Breast epithelium (tissue), 4 donors: ENCODE measurements at places on chromosomes 5 and 9. TPM values are rescaled to one million over a fixed set of nuclear protein-coding genes. Genes with fewer than 3 reads are reported as not detected.

DNA sequence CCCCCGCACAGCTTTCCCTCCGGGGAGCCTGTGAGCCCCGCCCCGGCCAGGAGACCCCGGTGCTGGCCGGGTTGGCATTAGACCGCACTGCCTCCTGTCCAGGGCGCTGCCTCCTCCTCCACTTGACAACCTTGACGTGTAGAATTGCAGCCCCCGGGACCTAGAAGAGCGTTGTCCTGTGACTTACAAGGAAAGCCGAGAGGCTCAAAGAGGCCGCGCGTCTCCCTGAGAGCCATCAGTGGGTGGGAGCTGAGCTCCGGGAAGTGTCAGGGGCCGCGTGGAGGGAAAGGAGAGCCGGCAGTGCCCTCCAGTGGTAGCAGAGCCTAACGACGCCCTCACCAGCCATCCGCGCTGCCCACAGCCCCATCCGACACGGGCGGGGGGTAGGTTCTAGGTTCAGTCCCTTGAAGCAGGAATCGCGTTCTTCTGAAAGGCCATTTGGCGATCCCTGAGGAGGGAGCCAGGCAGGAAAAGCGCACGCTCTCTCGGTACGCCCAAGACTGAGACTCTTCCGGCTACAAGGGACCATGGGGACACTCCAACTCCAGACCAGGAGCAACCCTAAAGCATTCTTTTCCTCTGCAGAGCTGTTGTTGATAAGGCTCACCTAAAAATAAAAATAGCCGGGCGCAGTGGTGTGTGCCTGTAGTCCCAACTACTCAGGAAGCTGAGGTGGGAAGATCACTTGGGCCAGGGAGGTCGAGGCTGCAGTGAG, 40.6 kb upstream of the SAP30L start:
- peak; percentile 48 for DNase-seq

DNA sequence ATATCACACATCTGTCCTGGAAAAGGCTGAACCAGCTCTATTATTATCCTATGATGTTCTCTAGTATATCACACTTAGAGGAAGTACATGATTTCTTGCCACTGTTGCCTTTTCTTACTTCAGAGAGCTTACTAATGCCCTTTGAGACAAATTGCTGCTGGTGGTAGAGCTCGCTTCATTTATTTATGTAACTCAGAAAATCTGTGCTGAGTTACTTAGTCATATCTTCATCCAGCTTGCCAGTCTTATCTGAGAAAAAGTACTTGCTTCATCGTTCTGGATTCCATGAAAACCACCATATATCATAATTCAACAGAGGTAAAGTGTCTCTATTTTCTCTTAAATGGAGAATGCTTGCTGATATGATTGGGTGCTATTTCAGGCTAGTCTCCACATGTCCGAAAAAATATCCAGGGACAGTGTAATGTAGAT, 26.6 kb downstream of the PTPDC1 start:
- no peak for DNase-seq

DNA sequence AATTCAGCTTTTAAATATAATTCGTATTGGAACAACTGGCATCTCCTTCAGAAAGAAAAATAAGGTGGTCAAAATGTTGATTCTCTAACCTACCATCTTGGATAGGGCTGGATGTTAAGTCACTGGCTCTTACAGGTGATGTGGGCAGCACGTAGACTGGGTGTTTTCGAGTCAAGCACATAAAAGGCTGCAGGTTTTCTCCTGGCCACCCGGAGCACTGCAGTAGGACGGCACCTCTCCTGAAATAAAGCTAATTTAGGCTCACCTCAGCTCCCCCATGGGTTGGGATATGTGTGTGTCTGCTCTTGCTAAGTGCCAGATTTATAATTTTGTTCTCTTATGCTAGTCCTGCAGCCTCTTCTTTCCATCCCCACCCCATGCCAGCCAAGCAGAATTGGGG, 80.3 kb downstream of the IQGAP2 start:
- DNase-seq, result no peak

DNA sequence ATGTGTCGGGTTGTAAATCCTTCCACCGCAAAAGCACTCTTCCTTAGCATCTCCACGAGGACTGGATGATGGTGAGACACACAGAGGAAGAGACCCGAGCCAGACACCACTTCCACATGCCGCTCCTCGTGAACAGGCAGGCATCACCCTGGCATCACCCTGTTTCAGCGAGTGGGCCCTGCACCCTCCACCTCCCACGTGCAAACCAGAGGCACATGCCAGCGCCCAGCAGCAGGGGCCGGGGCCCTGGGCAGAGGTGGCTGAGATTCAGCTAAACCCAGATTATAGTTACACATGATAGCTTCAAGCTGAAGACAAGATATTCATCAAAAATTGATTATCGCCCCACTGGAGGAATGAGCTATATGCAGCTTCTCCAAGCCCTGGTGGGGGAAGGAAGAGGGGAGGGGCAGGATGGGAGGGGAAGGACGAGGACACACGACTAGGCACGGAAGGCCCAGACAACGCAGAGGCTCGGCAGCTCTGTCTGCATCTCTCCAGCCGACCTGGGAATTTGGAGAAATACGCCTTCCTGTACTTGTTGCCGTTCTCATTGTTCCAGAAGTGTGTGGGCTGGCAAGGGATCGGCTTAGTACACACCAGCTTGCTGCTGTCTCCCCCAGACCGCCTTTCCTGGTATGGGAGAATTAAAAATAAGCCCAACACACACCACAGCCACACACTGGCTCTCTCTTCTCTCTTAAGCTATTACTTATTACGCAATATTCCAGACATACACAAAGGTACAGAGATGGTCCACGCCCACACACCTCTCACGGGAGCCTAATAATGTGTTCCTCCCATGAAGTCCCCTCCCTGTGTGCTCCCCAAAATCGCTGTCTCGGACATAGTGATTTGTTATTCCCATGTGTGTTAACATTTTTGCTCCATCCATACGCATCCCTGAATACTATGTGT, 50.4 kb upstream of the ZNF354A start:
- DNase-seq, result no peak

DNA sequence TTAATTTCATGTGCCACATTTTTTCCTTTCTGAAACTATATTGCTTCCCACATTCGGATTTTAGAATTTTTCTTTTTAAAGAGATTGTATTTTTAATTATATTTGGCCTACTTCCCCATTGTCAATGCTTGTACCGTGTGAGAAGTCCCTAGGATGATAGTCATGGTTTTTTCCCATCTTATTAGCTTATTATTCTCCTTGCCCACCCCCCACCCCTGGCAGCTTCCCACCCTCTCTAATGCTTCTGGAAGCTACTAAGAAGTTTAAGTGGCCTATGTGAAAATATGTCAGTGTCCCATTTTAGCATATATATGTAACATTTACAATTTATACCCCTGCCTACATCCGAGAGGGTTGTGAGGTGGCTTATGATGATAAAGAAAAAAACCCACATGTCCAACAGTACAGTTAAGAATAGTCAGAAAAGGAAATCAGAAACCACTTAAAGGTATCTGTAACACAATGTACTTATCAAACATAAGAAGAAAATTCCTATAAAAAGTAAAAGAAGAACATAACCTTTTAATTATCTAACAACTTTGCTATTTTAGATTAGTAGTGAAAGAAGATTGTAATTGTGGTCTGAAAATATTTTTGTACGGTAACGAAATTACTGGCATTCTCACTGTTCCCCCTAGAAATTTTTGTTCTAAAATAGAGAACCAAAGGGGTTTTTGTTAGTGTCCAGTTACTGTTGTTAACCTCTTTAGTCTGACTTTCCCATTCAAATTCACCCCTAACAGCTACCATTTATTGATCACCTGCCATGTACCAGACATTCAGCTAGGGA, 62.1 kb downstream of the SLC44A1 start:
- DNase-seq, result no peak

GRCh38 chr5:146796911-146797310, 81.6 kb downstream of the PPP2R2B start:
- no peak for DNase-seq

DNA sequence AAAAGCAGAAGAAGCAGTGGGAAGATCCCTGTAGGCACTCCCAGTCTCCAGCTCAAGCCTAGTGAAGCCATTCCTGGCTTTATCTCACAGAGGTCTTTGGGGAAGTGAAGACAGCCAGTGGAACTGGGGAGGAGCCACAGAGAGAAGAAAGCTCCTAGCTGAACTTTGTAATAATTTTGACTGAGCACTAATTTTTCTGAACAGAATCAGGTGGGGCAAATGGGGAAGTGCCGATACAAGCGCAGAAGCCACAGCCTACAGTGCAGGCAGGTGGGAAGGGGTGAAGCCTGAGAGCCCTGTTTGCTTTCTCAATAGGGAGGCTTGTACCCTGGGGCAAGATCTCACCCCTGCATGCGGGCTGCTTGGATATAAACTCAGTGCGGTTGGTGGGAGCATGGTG, 48.4 kb upstream of the SNAPC3 start:
- DNase-seq, result no peak

DNA sequence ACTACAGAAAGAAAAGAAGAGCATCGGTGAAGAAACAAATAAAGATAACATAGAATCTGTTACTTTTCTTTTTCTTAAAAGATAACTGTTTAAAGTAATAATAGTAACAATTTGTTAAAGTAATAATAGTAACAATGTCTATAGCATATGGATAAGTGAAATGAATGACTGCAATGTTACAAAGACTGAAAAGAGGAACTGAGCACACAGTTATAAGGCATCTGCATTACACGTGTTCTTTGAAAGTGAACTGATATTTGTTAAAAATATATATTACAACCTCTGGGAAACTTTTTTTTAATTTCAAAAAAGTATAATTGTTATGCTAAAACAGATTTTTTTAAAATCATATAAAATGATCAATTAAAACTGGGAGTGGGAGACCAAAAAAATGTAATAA, 88.4 kb upstream of the FST start:
- DNase-seq, result no peak

- DNase-seq, result no peak
Measured at GRCh38 chr9:110605565-110605964, 26.0 kb upstream of the SVEP1 start.

DNA sequence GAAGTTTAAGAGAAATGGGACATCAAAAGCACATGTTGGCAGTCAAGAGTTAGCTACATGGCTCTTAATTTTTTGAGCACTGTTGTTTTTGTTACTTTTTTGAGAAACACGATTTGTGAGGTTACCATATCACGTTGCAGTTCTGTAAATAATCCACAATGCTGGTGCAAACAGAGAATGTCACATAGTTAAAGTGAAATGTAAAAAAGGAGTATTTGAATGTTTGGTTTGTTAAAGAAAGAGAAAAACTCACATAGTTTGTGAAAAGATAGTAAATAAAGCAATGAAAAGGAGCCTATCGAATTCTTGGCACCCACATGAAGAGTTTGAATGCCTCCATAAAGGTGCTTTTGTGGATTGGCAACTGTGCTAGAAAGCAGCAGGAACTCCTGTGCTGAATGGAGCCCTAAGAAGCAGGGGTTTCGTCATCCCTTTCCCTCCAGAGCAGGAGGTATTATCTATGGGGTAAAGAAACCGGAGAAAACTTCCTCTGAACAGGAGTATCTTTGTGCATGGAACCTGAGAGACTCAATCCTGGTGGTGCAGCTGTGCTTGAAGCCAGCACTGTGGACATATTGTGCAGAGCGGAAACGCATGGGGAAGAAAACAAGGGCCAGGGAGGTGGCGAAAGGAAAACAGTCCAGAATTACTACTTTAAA, 148.5 kb upstream of the OTULINL start:
- no peak for DNase-seq

DNA sequence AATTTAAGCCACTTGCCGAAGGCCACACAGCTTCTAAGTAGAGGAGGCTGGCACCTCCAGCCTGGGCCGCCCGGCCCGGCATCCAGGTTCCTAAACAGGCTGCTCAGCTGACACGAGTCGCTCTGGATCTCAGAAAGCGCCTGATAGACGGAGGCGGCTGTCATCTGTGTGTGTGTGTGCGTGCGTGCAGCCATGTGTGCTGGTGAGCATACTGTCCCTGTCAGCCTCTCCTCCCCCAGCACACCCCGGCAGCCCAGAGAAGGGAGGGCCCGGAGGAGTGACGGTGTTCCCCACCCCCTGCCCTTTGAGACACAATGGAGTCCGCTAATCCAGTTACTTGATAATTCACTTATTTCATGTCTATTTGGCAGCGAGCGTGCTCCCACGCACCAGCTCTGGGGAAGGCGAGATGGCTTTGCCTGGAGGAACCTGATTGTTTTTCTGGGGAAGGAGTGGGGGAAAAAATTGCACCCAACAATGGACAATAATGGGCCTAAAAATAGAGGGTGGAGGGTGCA, 20.0 kb downstream of the NTNG2 start:
- no peak for DNase-seq

- no peak for DNase-seq
Measured at GRCh38 chr5:74116266-74116665, 490.3 kb downstream of the ARHGEF28 start.

GRCh38 chr9:73680831-73681230, 529.2 kb downstream of the ANXA1 start:
- DNase-seq, result no peak

GRCh38 chr9:14189578-14189977, 124.4 kb downstream of the NFIB start:
- no peak for DNase-seq

- no peak for DNase-seq
Measured at GRCh38 chr5:7330256-7330655, 65.7 kb upstream of the ADCY2 start.

DNA sequence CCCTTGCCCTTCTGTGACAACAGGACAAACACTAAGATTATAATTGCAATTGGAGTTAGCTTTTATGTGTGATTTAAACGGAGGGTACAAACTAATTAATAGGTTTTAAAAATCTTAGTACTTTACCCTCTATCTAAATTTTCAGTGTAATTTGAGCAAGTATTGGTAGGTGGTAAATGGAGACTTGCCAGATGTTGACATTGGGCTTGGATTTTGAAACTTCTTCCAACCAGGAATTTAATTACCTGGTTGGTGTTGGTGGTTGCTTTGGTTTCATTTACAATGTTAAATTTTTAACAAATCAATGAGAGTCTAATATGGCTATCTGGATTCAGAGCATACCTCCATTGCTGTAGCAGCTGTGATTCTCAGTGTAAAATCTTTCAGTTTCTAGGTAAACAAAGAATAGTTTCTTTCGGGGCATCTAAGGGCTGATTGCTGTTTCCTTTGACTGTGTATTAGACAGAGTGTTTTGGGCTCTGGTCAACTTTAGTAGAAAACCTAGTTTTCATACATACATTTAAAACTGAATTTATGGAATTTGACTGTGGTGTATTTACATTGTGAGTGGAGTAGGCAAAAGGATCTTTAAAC, 1.9 kb downstream of the DAPK1 start:
- no peak for DNase-seq

DNA sequence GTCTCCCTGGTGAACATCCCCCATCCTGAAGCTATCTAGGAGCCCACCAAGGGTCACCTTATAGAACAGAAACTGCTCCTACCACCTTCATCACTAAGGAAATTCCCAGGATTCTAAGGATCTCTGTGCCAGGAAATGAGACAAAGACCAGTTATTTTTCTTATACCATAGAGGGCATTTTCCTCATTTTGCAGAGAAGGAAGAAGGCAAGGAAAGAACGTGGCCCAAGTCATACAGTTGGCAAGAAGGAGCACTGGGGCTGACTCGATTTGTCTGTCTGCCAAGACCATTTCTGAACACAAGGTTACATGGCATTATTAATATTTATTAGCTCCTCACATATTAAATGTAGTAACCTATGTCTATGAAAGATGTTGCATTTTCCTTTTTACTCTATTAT, 49.6 kb upstream of the TNFSF15 start:
- DNase-seq, result no peak

GRCh38 chr9:112664531-112664930, 53.4 kb downstream of the INIP start:
- DNase-seq, result no peak

GRCh38 chr9:133953976-133954709, 38.0 kb downstream of the VAV2 start:
- no peak for DNase-seq

C1QTNF3 gene
- 4.0 TPM for total RNA-seq

IL4 gene
- not detected for total RNA-seq

ABITRAM gene
- total RNA-seq, result 9.5 TPM

EPB41L4A gene
- total RNA-seq, result 25.9 TPM

CAMK4 gene
- 0.98 TPM for total RNA-seq

CD180 gene
- total RNA-seq, result 4.6 TPM
